ENCODE measurements at places on chromosomes 16 and 17.

DNA sequence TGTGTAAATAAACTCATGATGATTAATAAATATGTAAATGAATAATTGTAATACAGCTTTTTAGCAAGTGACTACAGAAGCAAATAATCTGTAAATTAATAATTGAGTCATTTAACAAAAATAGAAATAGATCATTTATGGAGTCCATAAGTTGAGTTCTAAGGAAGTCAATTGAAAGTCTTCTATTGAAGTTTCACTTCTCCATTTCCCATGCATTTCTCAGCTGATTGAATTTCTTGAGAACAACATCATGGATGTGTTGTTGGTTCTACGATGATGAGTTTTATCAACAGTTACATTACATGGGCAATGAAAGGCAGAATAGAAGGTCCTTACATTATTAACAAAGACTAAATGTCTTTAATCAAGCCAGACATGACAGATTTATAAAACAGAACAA lies 290.4 kb downstream of the MAP2K6 start:
- DNase-seq: no peak

DNA sequence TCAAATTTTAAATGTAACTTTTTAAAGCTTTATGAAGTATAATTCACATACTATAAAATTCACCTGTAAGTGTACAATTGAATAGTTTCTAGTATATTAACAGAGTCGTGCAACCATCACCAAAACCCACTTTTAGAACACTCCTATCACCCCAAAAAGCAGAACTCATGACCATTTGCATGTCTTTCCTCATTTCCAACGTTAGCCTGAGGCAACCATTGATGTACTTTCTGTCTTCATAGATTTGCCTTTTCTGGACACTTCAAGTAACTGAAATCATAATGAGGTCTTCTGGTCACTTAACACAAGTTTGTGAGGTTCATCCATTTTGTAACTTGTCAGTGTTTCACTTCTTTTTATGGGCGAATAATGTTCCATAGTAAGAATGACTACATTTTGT lies 33.2 kb downstream of the METTL16 start:
- no peak for DNase-seq

- no peak for DNase-seq
Observed at GRCh38 chr17:63447471-63448009, 1.4 kb upstream of the CYB561 start.

DNA sequence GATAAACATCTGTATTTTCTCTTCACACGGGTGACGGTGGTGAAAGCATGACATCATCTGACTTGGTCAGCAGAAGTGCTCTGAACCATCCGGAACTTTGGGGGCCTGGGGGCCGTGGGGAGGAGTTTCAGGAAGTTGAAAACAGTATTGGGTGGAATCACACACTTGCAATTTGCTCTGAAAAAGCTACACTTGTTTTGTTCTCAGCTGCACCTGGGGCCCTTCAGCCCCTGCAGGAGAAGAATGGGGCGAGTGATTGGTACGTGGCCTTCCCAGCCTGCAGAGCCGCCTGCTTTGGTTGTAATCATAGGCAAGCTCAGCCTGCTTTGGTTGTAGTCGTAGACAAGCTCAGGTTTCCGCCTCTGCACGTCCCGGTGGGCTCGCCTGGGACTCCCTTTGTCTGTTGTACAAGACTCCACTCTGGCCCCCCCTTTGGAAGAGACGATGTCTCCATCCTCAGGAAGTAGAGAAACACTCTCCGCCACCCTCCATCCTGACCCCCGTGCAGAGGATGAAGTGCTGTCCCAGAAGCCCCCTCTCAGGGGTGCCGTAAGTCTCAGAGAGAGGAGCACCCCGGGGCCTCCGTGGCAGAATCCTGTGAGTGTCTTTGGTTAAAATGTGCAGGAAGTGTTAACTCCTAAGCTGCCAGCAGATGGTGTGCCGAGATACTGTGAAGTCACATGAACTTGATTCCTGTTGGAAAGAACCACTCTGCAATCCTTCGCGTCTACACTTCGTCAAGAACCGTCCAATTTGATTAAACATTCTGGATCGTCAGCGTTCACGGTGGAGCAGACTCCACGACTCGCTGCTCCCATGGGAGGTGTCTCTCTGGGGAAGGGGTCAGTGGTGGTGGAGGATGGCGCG lies 5.4 kb downstream of the BANP start:
- peak; percentile 62 for DNase-seq

GRCh38 chr16:23469814-23470213 lies 16.8 kb upstream of the COG7 start:
- DNase-seq: no peak

DNA sequence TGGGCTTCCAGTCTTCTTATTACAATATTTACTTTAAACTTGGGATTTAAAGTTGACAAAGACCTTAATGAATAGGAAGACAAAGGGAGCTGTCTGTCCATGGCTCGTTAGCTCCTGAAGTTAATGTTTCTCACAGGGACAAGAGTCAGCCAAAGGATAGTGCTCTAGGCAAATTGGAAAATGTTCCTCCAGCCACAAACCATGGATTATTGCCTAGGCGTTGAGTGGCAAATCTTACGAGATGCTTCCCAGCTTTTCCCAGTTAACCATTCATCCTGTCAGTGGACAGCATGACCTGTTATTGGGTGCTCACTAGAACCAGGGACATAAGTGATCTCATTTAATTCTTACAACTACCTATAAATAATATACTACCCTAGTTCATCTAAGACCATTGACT lies 3.6 kb downstream of the TEX2 start:
- no peak for DNase-seq

DNA sequence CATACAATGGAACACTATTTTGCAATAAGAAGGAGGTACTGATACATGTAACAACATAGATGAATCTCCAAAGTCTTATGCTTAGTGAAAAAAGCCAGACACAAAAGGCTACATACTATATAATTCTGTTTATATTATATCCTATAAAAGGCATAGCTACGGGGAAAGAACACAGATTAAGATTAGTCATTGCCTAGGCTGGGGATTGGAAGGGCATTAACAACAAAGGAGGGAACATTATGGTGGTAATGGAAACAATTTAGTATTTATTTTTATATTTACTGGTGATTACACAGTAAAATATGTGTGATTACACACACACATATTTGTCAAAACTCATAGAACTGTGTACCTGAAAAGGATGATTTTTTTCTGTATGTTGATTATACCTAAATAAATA lies 278.1 kb downstream of the ZFHX3 start:
- DNase-seq: no peak

Data from stimulated activated CD8-positive, alpha-beta memory T cell treated with anti-CD3 and anti-CD28 coated beads, Interleukin-4, amount 100 ng/mL, for 4 hours (primary cell).